Activated CD8-positive, alpha-beta memory T cell treated with anti-CD3 and anti-CD28 coated beads for 1 hour (primary cell): ENCODE measurements at places on chromosomes 11 and 22.

DNA sequence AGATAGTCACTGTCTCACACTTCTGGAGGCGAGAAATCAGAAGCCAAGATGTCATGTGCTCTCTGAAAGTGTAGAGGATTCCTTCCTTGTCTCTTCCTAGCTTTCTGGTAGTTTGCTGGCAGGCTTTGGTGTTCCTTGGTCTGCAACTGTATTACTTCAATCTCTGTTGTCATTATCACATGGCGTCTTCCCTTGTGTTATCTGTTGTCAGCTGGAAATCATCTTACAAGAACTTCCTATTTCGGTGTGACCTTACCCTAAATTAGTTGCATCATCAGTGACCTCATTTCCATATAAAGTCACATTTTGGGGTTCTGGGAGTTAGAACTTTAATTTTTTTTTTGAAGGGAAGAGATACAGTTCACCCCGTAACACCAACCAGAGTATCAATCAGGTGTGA lies 3.3 kb upstream of the LIN7C start:
- no peak for DNase-seq

DNA sequence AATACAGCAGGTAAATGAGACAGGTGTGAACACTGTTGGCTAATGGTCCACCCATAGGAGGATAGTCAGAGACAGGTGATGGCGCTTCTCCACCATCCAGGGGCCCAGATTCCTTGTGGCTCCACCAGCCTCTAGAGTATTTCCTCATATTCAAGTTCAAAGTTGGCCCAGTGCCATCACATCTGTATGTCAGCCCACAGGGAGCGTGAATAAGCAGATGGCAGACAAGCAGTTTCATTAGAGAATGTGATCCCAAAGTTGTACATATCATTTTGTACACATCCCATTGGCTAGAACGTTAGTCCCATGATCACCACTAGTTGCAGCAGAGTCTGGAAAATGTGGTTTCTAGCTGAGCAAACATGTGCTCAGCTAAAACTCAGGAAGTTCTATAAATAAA lies 11.0 kb upstream of the CWF19L2 start:
- no peak for DNase-seq

DNA sequence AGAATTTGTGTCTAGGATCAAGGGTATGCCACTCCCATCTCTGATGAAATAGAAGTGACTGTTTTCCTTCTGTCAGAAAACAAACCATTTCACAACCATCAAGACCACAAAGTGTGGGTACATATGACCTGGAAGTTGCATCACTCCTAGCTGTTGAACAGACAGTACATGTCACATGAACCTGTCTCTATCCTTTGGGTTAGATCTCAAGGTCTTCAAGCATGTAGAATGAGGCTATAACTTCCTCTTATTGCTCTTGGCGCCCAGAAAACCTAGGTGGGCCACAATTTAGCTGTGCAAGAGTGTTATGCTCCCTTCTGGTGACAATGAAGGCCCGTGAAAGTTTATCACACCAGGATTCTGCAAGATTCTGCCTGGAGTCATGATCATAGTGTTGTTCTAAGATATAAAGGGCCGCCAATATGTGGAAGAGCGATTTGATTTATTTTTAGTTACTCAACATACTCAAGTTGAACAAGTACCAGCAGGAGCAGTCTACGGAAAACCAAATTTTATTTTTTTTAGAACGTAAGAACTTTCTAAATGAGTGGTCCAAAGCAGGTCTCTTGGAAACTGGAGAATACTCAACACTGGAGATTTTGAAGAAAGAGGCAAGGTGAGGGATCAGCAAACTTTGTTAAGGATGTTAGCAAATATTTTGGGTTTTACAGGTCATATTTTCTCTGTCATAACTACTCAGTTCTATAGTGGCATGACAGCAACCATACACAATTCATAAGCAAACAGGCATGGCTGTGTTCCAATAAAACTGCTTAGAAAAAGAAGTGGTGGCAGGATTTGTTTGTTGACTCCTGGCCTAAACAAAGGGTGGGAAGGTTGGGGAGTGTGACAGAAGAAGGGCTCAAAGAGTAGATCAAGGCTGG lies 101.8 kb downstream of the USP35 start:
- DNase-seq: no peak

DNA sequence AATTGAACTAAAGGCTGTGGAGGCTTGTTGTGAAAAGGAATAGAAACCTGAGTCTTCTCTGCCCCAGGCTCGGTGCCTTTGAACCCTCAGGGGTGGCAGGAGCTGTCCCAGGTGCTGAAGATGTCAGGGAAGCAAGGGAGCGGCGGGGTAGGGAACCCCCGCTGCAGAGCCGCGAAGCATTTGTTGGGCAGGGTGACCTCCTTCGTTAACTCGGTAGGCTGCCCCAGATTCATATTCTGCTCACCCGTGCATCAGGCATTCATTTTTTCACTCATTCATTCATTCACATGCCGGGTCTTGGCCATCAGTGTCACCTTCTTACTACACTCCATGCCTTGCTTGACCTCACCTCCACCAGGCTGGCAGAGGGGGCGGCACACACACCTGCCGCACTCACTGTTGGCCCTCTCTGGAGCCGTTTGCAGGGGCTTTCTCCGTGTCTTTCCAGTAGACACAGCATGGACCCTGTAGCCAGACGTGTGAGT lies 618.9 kb downstream of the BRD1 start:
- no peak for DNase-seq

DNA sequence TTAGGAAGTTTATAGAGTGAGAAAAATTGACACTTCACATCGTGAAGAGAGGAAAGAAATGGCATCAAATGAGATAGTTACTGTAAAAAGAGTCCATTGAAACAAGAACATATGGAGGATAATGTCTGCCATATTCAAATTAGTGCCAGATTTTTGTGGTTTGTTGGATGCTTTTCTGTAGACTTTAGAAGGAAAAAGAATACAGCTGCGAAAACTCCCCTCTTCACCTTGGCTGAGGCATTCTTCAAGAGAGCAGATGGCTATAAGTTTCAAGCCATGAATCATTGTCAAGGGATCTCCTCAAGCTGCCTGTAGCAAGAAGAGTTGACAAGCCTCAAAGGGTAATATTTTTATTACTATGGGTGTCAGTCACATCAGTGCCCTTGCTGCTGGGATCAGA lies 507.4 kb upstream of the RAG2 start:
- DNase-seq: no peak

GRCh38 chr11:121886996-121887395 lies 229.0 kb downstream of the BLID start:
- no peak for DNase-seq

- no peak for DNase-seq
These were observed 19.2 kb upstream of the TH start for GRCh38 chr11:2190657-2191471.

DNA sequence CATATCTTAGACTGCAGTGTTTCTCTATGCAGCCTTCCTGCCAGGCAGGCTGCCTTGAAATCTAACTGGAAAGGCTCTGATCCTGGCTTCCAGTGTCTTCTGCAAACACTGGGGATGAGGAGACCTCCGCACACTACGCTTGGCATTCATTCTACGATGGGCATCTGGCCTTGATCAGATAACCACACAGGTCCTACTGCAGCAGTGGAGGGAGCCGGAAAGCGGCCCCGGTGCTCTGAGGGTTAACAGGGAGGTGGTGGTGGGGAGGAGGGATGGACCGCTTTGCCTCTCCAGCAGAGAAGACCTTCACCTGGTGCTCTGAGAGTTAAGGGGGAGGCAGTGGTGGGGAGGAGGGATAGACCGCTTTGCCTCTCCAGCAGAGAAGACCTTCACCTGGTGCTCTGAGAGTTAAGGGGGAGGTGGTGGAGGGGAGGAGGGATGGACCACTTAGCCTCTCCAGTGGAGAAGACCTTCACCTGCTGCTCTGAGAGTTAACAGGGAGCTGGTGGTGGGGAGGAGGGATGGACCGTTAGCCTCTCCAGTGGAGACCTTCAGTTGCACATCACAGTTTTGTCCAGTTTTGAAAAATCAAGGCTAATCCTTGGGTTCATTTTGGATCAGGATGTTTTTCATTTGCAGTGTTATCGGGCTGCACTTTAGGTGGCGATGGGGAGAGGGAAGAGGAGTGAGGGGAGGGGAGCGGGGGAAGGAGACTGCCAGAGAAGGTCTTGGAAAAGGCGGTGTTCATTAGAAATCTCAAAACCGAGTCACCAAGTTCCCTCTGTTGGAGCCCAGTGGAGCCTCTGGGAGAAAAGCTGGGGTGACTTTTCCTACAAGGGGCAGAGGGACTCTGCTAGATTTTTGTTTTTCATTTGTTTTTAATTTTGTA lies 5.6 kb downstream of the GAL start:
- DNase-seq: no peak

DNA sequence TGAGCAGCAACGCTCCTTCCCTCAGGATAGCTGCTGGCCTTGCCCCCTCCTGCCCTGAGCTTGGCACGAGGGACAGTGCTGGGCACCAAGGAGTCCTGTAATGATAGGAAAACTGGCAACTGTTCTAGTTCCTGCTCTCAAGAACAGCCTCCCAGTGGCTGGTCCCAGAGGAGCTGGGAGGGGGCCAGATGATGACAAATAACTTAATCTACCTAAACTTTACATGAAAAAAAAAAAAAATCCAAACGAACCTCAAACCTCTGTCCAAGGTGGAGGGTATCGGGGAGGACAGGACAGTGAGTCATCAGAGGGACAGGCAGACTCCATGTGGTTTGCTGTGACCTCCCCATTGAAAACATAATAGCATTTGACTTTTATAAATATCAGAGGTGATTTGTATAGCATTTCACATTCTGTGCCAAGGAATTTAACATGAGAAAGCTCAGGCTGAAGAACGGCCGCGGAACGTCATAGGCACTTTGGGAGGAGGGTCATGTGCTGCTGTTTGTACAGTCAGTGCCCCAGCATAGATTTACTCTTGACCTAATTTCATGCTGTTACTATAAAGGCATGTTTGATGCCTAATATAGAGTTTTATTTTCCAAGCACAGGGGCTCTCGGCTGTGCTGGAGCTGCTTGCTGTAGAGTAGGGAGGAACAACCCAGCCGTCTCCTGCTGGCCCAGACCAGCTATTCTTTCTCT lies 98.2 kb upstream of the NNMT start:
- no peak for DNase-seq
